ENCODE measurements at places on chromosomes 11 and 22. TPM values are rescaled to one million over a fixed set of nuclear protein-coding genes. Genes with fewer than 3 reads are reported as not detected.

Gene SC5D
- 21.7 TPM for total RNA-seq

Gene DAGLA
- total RNA-seq, result 0.52 TPM

Gene ANO9
- total RNA-seq, result 0.12 TPM

Gene SEPTIN3
- total RNA-seq, result 0.45 TPM

Gene EHF
- total RNA-seq, result 0.20 TPM

Gene MUC6
- total RNA-seq, result not detected

Gene SLC22A6
- not detected for total RNA-seq

Gene PDE2A
- total RNA-seq, result 0.92 TPM

DNA sequence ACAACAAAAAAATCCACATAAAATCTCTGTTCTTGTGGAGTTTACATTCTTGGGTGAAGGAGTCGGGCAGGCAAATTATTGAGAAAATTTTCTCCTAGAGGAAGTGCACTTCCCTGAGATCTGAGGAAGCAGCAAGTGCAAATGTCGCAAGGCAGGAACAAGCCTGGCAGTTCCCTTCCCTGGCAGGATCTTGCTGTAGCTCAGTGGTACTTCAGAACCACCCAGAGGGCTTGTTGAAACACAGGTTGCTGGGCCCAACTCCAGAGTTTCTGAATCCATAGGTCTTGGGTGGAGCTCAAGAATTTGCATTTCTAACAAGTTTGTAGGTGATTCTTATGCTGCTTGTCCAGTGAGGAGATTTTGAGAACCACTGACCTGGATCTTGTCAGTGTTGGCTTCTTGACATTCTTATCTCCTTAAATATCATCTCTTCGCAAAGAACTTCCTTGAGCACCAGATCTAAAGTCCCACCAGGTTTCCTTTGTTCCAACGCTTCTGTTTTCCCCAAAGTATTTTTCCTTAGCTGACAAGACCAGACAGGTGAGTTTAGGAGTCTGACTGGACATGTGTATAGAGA is 9.6 kb downstream of the QSER1 start:
- DNase-seq, result no peak

DNA sequence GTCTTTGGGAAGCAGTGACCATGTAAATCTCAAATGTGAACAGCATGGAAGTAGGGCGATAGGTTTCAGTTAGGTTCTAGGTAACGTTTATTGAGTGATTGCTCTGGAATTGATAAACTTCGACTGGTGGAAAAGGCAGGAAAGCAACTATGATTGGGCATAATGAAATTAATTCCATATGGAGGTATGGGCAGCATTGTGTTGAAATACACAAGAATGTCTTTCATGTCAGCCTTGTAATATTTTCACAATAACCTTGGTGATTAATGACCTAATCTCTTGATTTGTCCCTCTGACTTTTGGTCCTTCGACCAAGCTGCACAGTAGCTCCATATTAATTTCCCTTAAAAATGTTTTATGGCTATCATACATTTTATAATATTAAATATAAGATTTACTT is 2.8 kb downstream of the CEP57 start:
- no peak for DNase-seq

DNA sequence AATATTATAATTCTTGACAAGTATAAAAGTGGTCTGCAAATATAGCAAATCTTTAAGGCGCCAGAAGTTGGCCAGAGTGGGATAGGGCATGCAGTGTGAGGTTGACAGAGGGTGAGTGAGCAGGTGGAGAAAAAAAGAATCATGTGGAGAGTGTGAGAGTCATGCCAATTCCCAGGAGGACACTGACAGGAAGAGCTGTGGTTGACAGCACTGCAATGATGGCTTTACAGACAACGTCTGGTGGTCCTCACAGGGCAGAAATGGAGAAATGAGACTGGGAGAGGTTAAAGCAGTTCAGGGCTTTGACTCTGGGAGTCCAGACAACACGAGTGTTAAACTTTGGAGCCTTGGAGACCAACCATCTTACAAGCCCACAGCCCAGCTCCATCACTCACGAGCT is 34.9 kb downstream of the SERPIND1 start:
- DNase-seq, result no peak

DNA sequence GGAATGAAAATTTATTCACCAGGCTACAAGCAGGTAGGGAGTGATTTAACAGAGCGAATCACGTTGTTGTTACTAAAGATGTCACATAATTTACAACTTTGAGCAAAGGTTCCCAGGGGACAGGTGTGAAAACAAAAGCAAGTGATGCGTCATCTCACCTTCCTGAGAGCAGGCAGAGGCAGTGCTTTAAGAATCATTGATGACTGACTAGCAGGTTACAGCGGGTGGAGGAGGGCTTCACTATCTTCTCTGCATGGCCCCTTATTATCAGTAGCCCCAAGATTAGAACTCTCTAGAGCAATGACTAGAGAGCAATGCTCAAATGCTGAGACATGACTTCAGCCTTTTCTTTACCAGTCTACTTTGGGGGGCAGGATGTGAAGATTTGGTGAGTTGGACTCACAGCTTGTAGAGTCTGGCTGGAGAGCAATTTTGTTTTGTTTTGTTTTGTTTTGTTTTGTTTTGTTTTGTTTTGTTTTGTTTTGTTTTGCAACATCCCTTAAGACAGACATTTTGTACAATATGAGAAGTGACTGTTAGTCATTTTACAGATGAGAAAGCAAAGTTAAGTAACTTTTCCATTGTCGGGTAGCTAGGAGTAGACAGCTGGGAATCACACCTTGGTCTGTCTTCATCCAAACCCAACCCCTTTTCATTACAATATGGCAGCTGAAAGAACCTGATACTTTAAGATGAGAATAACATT is 84.8 kb downstream of the SLC1A2 start:
- DNase-seq, result no peak

DNA sequence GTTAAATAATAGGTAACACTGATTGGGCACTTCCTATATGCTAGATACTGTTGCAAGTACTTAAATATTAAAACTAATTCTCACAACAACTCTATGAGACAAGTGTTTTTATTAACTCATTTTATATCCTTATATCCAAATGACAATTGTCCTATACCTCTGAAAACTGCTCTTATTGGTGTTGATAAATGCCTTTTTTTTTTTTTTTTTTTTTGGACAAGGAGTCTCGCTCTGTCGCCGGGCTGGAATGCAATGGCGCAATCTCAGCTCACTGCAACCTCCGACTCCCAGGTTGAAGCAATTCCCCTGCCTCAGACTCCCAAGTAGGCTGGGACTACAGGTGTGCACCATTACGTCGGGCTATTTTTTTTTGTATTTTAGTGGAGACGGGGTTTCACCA is 41.6 kb downstream of the MRTFA start:
- no peak for DNase-seq

GRCh38 chr11:118290923-118291322 is 13.6 kb upstream of the CD3E start:
- no peak for DNase-seq

DNA sequence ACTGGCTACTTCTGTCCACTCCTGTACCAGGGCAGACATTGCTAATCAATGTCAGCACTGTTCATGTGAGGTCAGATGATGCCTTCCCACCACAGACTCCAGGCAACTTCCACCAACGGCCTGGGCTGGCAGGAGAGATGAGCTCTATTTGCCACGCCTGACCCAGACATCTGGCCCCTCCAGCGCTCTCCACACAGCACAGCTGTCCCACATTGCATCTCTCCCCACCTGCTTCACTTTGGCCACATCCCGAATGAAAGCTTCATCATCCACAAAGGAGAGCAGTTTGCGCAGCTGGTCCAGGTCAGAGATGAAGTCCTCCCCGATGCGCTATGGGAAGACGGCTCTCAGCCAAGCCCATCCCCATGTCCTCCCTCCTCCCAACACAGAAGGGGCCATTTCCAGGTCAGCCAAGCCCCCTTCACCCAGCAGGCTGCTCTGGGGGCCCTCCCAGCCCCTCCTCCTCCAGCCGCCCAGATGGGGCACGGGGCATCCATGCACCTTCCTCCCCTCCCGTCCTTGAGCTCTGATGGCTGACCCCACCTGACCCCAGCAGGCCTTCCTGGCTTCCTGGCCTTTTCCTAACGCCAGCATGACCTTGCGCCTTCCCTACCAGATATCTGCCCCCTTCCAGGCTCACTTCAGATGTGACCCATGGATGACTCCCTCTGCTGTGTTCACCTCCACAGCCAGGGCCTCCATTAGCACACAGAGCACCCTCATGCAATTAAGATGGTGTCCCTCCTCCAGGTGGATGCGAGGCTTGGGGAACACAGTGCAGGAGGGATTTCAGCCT is 7.4 kb downstream of the PYGM start:
- no peak for DNase-seq

- DNase-seq, result no peak
Measured at GRCh38 chr11:18754308-18754707, 28.3 kb upstream of the IGSF22 start.

- DNase-seq, result no peak
Measured at GRCh38 chr11:122068141-122068540, 47.9 kb downstream of the BLID start.

DNA sequence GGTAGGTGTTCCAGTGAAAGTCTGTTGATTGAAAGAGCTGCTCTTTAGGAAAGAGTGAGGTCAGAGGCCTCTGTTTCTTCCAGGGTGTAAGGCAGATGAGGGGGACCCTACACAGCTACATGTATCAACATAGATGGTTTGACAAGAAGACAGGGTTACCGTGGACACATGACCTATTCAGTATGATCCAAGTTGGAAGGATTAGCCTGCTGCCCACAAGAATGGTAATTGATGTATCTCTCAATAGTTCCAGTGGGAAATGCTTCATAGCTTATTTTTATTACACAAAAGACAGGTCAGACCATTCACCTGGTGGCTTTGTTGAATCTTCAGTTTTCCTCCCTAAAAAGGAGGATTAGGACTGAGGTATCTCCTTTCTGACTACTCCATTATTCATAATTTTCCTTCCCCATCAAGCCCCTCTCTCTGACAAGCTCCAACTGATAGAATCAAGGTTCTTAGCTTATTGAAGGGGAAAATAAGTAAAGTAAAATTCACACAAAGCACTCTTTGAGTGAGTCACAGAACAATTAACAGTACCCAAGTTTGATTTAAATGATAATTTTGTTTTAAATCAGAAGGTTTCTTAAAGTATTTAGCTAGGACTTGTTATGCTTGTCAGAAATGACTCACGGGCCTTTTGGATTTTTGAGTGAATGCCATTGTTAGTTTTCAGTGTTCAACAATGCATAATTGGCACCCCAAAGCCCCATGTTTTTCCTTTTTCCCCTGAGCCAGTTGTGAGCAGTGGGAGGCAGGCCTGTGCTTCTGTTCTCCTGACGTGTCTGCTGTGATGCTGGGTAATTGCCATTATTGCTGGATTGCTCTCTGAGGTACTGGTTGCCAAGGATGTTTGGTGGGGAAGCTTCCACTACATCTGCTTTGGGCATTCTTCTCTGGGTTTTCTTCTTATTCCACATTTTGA is 373.2 kb downstream of the DDX10 start:
- DNase-seq, result no peak

DNA sequence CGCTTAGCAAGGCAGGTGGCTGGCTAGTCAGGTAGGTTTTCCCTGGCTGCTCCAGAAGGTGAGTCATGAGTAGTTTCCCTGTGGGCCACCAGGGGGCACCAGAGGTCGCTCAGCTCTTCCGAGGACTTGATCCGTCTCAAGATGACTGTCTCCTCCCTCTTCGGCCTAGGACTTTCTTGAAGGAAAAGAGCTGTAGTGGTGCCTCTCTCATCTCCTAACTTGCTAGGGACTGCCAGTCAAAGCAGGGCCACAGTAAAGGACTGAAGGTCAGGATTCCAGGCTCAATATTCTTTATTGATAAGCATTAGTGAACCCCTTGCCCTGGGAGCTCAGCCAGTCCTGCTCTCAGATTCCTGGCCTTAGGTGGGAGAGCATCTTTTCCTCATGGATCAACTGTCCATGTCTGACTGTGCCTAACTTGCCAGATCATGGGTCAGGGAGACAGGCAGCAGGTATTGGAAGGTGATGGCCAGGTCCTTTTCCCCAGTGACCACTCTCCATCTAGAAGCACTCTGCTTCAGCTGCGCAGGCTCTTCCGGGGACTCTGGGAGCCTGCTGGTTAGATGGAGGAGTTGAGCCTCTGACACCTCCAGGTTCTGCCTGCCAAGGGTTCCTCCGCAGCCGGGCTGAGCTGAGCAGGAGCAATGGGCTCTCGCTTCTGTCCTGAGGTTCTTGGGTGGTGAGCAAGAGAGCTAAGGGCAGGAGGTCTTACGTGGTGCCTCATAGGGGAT is 1.9 kb downstream of the POLD4 start:
- peak; percentile 57 for DNase-seq

DNA sequence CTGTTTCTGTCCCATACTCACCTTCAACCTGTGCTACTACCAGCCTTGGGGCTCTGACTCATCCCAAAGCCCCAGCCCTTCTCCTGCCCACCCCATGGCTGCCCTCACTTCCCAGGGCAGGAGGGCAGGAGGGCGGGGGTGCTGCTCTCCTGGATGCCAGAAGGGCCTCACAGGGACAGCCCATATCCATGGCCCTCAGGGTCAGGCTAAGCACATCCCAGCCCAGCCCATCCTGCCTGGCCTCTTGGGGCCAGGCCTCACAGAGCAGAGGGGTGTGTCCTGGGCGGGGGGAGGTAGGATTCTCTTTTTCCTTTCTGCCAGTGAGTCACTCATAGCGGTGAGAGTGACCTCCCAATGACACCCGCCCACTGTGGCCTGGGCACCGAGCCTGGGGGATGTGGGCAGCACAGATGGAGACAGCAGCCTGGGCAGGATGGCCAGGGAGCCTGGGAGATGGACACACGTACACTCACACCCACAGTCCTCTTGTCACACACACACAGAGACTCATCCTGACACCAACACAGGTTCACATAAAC is 2.4 kb downstream of the LTBP3 start:
- peak; percentile 51 for DNase-seq

- no peak for DNase-seq
Measured at GRCh38 chr11:110857892-110858546, 145.8 kb upstream of the ARHGAP20 start.

DNA sequence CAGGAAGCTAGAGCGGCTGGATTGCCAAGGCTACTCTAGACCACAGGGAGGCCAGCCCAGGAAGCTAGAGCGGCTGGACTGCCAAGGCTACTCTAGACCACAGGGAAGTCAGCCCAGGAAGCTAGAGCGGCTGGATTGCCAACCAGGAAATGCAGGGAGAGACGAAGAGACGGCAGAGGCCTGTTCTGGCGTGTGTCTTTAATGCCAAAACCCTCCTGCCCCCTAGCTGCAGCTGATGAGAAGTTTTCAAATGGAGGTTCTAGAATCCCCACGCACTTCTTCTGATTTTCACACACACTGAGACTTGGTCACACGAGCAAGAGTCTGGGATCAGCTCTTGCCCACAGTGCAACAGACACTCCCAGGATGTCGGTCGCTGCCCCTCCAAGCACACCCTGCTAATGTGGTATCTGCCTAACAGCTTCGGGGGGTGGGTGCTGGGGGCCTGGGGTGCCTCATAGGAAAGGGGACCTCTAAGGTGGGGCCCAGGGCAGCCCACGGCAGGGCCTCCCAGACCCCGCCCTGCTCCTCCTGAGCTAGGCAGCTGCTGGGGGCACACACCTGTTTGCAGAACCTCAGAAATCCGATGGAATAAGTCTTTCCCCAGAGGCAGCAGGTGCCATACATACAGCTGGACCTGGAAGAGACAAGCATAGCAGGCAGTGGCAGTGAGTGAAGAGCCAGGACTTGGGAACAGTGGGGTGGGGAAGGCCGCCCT is 28.5 kb downstream of the MAFF start:
- DNase-seq, result no peak

All from NCI-H460 (cell line).